RWPE1 (cell line): ENCODE measurements at places on chromosomes 1 and 21.

GRCh38 chr1:25899792-25900191 is 6.4 kb downstream of the STMN1 start:
- no peak for DNase-seq

GRCh38 chr21:28113718-28114117 is 879.0 kb downstream of the LTN1 start:
- DNase-seq, result no peak

DNA sequence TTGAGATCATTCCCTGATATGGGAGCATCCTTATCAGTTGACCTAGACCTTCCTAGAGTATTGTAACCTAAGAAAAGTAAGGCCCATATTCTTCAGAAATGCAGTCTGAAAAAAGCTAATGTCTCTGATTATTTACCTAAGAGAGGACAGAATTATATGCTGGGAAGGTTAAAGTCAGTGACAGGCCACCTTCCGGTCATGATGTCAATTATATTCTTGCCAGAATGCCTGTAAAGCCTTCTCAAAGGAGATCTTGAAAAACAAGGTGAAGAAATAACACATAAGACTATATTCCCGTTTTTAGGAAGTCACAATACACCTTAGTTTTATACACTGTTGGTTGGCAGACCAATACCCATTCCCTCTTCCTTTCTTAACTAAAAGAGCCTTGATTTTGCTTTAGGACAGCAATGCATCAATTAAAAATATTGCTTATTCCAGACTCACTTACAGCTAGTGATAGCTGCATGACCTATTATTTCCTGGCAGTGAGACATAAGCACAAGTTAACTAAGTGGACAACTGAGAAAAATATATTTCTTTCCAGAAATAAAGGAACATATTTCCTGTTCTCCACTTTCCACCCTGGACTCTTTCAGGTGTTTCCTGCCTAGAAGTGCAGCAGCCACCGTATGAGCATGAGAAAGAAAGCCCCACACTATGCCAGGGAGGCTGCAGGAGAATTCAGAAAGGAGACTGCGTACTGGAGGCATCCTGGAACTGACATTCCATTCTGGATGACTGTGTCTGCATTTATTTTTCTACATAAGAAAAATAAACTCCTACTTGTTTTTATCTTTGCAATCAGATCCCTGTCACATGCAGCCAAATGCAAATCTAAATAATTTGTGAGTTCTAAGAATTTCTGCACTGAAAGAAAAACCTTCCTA is 332.9 kb upstream of the PTBP2 start:
- no peak for DNase-seq

- DNase-seq, result no peak
These were observed 53.6 kb downstream of the UBE2T start for GRCh38 chr1:202288177-202288576.

DNA sequence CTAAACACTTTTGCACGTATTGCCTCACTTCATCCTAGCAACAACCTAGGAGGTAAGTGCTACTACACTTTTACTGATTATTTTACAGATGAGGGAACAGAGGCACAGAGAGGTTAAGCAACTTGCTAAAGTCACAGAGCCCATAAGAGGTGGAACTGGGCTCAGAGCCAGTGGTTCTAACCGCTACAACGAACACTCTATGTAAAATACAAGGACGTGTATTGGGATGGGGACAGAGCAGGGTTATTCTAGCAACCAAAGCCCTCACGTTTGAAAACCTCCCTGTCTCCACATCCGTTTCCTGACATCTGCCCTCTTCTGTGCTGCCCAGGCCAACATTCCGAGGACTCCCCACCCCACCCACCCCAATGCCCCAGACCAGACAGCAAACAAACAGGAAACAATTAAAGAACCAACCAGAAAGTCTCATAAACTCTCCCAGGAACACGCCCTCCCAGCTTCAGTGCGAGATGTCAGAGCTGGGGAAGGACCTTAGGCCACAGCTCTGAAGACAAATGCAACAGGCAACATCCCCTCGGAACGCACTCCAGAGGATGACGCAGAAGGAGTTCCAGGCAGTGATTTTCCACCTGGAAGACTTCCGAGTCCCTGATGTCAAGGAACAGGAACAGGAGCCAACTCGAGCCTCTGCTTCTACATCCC is 41.1 kb downstream of the GLIS1 start:
- DNase-seq, result no peak

DNA sequence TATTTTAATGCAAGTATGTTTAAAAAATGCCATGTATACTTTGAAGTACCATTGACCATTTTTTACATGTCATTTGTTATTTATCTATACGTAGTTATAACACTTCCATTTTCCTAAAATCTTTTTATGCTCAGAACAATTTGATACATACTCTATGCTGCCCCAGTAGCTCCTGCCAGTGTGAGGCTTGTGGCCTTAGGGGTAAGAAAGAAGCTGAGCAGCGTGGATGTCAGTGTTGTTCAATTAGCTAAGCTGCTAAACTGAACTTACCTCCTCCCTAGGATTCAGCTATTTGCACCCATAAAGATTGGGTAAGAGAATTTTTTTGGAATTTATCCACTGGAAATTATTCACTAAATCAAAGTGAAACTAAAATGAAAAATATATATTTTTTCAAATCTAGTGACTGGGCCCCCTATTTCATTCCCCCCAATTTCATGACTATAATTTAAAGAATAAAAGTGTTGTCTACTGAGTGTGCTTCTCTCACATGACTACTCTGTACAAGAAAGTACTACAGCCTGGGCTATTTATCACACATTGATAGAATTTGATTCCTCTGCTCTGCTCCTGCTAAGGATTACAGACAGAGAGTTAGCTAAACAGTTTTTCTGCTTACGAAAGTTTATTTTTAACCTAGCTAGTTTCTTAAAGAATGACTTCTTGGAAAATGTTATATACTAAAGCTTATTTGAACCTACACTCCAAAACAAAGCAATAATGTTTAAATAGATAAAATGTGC is 1030.3 kb upstream of the ADGRL4 start:
- no peak for DNase-seq

DNA sequence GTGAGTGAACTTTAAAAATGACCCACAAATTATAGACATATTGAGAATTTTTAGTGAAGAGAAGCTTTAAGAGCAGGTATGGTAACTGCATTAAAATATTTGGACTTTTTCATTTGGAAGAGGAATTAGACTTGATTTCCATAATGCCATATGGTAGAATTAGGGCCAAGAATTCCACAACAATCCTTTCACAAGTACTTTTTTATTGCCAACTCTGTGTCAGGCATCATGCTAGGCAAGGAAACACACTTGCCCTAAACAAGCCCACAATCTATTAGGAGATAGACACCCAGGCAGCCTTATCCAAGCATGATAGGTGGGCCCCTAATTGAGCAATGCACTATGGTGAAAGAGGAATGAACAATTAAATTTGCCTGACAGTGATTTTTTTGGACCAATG is 353.0 kb downstream of the TGFB2 start:
- DNase-seq, result no peak

DNA sequence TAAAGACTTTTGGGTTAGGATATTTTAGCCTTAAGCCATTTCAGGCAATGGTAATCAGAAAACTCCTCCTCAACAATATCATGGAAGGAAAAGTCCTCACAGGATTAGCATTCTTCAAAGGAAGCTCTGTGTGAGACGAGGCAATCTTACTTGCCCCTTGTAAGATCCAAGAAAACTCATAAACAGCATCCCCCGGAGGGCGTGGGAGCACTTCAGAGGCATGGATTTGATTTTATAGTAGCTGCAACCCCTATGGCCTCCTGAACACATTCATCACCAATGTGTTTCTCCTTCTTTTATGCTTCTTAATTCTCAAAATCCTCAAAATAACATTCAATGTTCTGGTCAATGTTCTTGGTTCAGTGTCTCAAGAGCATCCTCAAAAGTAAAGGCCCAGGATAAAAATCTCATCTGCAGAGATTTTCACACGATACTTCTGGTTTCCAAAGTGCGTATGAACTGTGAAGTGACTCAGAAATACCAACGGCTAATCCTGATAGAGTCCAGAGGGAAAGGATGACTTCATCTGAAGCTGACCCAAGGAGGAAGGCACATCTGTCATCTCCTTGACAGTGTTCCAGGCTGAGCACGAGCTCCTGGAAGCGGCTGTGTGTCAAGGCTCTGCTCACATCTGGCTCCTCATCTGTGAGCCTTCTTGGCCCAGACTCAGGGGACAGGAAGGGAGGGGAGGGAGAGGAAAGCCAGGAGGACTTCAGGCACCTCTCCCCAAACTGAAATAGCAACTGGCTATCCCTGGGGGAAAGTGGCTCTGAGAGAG is 49.3 kb upstream of the PSEN2 start:
- DNase-seq, result peak; percentile 79

GRCh38 chr21:46189213-46189958 is 5.1 kb upstream of the SPATC1L start:
- DNase-seq, result no peak

GRCh38 chr1:65904681-65905083 is 112.0 kb downstream of the PDE4B start:
- no peak for DNase-seq

GRCh38 chr1:234437423-234438171 is 41.4 kb downstream of the TARBP1 start:
- no peak for DNase-seq

DNA sequence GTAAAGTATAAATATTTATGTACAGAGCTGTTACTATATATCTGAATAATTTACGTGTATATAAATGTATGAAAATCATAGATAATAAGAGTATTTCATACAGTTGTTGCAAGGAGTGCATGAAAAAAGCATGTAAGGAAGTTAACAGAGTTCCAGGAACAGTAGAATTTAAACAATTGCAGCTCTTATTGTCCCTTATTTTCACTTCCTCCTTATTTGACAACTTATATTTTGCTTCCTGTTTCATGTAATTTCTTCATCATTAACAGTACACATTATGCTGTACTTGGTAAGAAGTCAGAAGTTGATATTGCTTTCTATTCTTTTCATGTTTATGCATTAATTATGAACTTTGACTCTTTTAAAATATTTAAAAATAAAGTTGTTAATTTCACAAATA is 681.5 kb downstream of the LRRIQ3 start:
- no peak for DNase-seq

DNA sequence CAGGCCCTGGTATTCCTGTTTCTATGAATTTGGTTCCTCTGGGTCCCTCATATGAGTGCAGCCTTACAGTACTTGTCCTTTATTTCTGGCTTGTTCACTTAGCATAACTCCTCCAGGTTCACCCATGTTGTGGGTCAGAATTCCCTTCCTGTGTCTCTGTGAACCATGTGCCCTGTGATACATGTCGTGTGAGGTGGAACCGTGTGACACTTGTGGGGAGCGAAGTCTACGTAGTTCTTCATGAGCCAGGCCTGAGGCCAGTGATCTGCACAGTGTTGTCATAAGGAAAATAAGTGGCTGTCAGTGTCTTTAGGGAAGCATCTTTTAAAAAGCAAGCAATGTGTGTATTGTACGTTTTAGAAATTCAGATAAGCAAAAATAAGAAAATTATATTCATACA is 122.8 kb downstream of the GALNT2 start:
- DNase-seq, result no peak

DNA sequence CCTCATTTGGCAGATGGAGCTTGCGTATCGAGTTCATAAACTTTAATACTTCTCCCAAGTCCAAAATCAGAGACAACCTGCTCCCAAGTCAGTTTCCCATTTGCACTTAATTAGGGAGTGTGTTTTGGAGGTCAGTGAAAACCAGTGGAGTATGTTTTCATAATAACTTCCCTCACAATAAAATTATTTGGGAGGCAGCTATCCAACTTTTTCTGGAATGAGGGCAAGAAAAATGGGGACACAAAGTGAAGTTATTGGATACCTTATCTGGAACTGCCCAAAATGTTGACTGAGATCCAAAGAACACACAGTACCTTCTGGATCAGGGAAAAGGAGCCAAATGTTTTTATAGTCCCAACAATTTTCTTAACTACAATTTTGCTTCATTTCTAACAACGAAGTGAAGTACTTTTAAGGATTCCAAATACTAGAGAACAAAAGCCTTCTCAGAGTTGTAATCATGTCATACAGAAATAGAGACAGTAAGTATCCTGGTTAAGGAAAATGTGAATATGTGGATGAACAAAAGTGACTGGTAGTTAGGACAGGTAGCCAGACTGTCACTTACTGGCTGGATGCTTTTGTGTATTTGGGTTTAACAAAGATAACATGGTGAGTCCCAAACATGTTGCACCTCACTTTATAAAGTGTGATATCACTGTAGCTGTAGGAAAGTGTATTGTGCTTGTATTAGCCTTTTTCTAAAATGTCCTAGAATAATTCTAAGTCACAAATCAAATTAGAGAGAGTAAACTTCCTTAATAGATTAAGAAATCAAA is 325.0 kb downstream of the HLX start:
- no peak for DNase-seq

DNA sequence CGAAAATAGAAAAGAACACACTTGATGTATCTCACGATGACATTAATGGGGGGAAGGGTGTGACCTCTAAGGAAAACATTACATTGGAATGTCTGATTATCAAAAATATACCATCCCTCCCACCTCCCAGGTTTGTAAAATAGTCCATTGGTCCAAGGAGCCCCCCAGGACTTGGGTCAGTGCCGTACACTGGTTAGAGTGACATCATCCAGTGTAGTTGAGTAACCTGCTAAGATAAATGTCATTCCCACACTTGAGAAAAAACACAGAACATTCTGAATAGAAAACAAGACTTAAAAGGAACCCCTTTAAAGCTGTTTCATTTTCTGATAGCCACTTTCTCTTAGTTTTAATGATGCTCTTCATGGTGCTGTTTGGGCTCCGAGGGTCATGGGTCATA is 15.2 kb downstream of the DDX20 start:
- DNase-seq, result no peak

DNA sequence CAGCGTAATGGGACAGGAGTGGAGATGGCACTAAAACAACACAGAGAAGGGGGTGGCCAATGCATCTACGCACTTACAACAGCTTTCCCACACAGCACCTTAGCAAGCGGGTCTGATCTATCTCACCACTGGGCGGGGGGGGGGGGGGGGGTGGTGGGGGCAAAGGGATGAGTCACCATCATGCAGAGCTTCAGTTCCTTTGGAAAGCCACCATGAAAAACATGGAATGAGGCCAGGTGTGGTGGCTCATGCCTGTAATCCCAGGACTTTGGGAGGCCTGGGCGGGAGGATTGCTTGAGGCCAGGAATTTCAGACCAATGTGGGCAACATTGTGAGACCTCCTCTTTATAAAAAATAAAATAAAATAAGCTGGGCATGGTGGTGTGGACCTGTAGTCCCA is 47.2 kb downstream of the KLHDC7A start:
- no peak for DNase-seq

- no peak for DNase-seq
These were observed 17.9 kb downstream of the ETV3L start for GRCh38 chr1:157081707-157082106.

DNA sequence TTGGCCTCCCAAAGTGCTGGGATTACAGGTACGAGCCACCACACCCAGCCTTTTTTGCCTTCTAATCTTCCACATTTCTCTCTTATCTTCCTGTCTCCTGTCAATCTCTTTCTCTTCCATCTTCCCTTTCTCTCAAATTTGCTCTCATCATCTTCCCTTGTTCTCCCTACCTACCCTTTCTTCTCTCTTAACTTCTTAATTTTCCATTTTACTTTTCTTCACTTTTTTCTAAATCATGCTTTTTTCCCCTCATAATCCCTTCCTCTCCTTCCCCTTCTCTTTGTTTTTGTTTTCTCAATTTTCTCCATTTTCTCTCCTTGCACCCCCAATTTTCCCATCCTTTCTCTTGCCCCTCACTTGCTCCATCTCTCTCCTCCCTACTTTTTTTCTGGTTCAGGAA is 545.7 kb downstream of the OMA1 start:
- no peak for DNase-seq

GRCh38 chr21:21860888-21861287 is 862.7 kb downstream of the NCAM2 start:
- DNase-seq, result no peak
